A172 (cell line): ENCODE measurements at places on chromosomes 3 and 15. TPM values are rescaled to one million over a fixed set of nuclear protein-coding genes. Genes with fewer than 3 reads are reported as not detected.

DNA sequence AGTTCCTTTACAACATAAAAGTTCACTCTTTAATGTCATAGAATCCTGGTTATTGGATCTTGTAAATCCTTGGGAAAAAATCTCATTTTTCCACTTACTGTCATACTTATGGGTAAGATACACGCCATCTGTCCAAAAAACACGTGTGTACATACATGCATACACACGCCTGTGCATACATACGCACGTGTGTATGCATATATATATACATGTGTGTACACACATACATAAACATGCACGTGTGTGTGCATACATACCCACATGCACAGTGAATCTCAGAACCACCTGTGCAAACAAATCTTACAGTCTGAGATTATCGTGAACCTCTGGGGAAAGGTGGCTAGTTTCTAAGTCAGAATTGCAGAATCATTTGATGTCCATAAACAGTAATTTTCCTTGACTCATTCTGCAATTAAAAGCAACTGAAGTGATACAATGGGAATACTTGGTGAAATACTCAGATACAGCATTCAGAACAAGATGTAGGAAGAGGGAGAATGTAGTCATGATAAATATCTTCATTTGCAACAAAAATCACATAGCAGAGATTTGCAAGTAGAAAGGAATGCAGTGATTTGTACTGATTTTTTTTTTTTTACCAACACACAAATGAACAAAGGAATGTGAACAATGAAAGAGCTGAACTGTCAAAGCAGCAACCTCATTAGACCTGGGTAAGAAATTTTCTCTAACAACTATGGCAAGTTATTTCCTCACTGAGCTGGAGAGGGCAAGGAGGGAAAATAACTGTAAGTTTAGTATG lies 160.6 kb upstream of the POU1F1 start:
- peak; percentile 67 for DNase-seq

- peak; percentile 5 for DNase-seq
Observed at GRCh38 chr3:27914199-27914598, 192.1 kb upstream of the EOMES start.

DNA sequence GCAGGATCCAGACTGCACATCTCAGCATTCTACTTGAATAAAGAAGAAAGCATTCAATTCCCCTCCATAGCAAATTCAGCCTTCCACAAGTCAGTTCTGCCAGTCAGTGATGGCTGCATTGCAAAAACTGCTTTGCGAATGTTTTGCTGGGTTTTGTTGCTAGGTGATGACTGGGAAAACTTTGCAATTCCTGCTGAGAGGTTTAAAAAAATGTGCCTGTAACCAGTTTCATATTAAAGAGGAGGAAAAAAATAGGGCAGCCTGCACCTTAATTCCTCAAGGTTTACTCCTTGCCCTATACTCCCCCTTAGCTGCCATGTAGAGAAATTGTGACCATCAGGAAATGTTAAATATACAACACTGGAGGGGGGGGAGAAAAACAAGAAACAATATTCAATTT lies 225.6 kb upstream of the ATP11B start:
- DNase-seq = no peak

Gene ACAN
- total RNA-seq = not detected in 2 replicates

Gene GPR15
- total RNA-seq = not detected in 2 replicates
